ENCODE measurements at places on chromosomes 16 and 17.
A peak's percentile ranks its signal among the peaks of the same experiment; 100 is the strongest.

DNA sequence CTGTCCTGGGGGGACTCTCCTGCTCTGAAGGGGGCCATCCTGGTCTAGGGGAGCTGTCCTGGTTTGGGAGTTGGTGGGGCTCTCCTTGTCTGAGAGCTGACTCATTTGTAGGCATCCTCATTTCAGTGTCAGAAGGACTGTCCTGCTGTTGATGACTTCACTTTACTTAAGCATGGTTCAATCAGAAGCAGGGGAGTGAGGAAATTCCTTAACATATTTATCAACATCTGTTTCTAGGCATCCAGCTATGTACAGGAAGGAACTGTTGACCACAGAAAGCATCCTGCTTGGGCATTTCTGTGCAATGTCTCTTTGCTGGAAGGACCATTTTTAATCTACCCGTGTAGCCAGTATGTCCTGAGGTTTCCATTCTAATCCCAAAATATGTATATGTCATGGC is 502.7 kb upstream of the HSBP1 start:
- no peak for DNase-seq

DNA sequence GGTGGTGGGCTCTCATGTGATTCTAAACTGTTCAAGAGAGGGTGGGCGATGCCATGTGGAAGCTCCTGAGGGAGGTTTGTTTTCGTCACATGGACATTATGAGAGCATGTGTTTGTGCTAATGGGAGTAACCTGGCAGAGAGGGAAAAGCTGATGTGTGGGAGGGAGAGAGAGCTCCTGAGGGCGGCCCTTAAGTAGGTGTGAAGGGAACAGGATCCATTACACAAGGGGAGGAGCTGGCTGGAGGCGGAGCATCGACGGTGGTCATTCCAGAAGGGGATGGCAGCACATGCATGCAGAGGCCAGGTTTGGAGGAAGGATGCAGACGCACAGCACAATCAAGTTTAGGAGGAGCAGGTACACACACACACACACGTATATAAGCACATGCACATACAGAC is 197.5 kb downstream of the RPTOR start:
- no peak for DNase-seq

DNA sequence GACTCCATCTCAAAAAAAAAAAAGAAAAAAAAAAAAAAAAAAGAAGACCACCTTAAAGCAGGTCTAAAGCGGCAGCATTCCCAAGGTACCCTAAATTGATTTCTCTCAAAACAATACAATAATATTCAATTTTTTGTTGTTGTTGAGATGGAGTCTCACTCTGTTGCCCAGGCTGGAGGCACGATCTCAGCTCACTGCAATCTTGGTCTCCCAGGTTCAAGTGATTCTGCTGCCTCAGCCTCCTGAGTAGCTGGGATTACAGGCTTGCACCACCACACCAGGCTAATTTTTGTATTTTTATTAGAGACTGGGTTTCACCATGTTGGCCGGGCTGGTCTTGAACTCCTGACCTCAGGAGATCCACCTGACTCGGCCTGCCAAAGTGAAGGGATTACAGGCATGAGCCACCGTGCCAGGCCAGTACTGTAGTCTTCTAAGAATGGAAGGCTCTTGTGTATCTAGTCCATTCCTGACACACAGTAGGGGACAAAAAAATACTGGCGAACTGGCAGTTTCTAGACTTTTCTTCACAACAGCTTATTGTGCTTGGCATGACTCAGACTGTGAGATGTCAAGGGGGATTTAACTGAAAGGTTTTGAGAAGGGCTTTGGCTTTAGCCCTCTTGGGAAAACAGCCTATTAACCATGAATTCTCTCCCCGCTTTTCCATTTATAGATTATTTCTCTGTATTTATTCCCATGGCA is 17.3 kb downstream of the CDR2 start:
- no peak for DNase-seq

DNA sequence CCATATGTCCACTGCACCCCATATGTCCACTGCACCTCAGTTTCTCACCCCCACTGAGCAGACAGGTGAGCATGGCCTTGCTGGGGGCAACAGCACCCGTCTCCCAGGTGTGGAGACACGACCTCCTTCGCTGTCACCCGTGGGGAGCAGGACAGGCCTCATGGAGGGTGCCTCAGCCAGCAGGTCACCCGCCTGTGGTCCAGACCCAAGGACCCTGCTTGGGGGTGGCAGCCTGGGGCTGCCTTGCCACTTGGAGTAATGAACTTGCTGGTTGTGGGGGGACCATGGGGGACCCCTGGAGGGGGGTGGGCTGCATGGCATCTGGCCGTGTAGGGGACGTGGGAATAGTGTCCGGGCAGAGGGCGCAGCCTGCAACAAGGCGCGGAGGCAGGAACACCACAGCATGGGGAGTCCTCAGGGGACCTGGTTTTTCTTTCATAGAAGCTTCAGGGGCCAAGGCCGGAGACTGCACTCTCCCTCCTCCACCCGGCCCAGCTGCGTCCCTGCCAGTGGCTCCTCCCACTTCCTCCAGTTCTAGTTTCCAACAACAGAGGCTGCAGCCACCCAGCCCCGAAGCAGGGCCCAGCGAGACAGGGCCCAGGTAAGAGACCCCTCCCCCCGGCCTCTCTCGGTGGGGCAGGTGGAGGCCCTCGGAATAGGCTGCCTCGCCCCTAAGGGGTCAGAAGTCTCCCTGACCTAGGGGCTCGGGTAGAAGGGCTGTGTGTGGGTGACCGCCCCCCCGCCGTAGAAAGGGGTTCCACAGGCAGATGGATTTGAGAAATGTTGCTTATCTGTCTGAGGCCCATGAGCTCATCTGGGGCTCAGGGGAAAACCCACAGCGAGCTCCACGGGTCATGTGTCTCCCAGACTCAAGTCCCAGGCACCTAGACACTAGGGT is at the start of gene NHLRC4:
TSS of gene NHLRC4 (plus strand) at position 531 of the 898 bp plus-strand sequence. CDS start 1,043 bp downstream, outside the sequence.
- DNase-seq, result peak; percentile 82

DNA sequence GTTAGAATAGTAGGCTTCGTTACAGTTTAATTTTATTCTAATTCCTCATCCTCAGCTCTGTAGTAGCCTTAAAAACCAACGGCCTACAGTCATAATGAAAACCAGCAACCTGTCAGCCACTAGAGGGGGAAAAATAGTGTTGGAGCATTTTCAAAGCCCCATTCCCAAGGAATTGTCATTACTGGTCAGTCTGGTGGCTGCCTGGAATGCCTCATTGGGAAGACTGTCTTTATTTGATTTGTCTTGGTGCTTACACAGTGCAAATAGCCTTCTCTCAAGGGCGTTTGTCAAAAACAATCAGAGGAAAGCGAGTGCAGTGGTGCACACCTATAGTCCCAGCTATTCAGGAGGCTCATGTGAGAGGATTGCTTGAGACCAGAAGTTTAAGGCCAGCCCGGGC is 4.7 kb downstream of the LPCAT2 start:
- no peak for DNase-seq

GRCh38 chr17:12665263-12666210 is at the start of gene MYOCD:
MYOCD (plus strand) TSS chr17:12665890; CDS start chr17:12666189, 299 bp downstream.
- no peak for DNase-seq

- DNase-seq, result no peak
Measured at GRCh38 chr16:4140652-4141051, 24.4 kb upstream of the ADCY9 start.

- DNase-seq, result no peak
Measured at GRCh38 chr17:50928646-50929045, 62.5 kb upstream of the TOB1 start.

- no peak for DNase-seq
Measured at GRCh38 chr17:57006040-57006439, 28.1 kb downstream of the SCPEP1 start.

DNA sequence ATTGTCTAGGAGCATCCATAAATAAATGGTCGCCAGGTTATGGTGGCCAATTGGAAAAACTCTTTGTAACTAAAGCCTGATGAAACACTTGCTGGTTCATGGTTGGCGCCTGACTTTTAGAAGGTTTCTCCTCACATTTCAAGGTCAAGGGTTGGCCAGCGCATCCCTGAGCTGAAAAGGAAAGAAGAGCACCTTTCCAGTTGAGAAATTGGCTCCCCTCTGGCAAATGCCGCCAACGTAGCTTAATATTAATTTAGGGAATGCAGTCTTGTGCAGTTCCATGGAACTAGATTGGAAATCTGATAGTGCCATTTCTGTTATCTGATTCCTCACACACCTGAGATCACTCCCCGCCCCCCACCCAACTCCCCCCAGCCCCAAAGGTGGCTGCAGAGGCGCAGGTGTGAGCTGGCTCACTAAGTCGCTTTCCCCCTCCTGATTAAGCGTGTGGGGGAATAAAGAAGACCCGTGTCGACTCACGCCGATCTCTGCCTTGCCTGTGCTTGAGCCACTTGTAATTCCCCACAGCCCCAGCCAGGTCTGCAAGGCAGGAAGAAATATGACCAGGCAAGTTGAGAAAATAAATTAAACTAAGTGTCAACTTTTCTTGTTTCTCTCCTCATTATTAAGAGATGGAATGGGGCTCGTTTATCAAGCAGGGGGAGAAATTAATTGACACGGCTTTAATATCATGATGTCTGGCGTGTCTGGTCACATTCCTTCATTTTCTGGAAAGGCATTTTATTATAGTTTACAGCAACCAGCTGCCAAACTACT is 157.7 kb downstream of the CCDC182 start:
- DNase-seq, result no peak

DNA sequence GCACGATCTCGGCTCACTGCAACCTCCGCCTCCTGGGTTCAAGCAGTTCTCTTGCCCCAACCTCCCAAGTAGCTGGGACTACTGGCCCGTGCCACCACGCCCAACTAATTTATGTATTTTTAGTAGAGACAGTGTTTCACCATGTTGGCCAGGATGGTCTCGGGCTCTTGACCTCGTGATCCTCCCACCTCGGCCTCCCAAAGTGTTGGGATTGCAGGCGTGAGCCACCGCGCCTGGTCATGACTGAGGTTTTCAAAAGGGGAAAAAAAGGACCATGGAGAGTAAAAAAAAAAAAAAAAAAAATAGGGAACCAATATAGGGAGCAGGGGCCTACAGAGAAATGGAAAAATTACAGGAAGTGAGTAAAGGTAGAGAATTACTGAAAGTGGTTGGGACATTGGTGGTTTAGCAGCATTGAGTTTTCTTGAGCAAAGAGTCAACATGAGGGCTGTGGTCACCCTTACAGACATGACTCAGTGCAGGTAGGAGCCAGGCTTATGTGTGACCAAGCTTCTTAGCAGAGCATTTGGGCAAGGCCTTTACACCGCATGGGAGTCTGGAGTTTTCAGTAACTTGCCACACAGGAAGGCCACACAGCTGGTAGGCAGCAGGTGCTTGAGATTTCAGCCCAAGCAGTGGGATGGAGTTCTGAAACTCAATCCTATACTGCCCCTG is 447.3 kb downstream of the HS3ST3B1 start:
- DNase-seq, result no peak

GRCh38 chr17:57259817-57260216 is 3.5 kb downstream of the MSI2 start:
- no peak for DNase-seq

DNA sequence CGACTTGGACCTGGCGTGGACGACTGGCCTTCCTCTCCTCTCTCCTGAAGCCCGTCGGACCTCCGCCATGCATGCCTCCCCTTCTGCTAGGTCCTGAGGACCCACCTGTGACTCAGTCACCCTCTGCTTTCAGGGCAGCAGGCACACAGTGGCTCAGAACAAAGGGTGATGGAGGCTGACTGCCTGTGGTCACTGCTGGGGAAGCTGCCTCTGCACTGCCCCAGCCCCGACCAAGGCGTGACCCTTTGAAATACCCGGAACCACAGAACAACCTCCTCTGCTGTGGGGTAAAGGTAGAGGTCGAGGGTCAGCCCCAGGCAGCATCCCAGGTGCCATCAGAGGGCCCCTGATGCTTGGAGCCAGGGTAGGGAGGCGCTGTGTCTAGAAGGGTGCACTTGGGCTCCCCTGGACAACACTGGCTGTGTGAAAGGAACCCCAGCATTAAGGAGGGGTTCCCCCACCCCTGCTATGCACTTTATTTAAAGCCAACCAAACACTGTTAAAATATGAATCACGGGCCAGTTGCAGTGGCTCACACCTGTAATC is 12.5 kb upstream of the SLC4A1 start:
- DNase-seq, result no peak

GRCh38 chr17:82944990-82945389 is 105.2 kb upstream of the ZNF750 start:
- DNase-seq, result no peak

GRCh38 chr16:57966204-57966771 is 4.6 kb downstream of the CNGB1 start:
- no peak for DNase-seq

DNA sequence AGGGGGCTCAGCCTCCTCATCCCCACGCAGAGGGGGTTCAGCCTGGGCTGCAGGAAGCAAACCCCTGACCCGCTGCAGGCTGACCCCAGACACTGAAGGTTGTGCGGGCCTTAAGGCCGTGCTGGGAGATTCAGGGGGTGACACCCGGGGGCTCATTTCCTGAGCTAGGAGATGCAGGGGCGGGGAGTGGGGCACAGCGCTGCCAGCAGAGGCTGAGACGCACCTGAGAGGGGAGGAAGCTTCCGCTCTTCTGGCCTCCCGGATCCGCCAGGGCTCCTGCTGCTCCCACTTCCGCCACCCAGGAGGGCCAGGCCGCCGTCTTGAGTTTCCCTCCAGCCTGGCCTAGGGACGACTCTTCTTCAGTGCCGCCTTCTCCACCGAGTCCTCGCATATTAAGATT is 173.2 kb upstream of the FOXF1 start:
- no peak for DNase-seq

- no peak for DNase-seq
Measured at GRCh38 chr17:32513579-32513978, 26.8 kb downstream of the CDK5R1 start.

- DNase-seq, result no peak
Measured at GRCh38 chr17:14019186-14019956, 49.9 kb upstream of the COX10 start.

DNA sequence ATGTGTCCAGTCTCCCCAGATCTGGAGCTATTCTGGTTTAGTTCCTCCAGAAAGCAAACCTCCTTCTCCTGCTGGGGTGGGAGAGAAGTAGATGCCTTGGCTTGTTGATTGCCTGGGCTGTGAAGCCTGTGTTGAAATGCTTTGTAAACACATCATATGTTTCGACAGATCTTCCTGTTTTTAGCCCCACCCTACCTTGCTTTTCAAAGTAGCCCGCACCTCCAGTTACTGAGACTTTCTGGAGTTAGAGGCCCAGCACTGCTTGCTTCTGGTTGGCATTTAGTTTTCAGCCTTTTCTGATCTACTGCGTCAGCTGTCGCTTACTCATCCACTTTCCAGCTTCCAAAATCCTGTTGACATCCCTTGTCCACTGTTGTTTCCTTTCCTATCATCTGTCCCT is 17.9 kb upstream of the NDEL1 start:
- no peak for DNase-seq

GRCh38 chr16:50797456-50797855 is 55.6 kb downstream of the CYLD start:
- no peak for DNase-seq

GRCh38 chr17:35376245-35376644 is 2.8 kb upstream of the SLFN11 start:
- no peak for DNase-seq

DNA sequence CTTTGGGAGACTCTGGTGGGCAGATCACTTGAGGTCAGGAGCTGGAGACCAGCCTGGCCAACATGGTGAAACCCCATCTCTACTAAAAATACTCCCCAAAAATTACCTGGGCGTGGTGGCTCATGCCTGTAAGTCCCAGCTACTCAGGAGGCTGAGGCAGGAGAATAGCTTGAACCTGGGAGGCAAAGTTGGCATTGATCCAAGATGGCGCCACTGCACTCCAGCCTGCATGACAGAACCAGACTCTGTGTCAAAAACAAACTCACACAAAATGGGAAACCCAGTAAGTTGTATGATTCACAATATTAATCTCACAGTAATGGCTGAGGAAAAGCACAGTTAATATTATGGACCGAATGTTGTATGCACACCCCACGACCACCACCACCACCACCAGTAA is 24.3 kb downstream of the WSB1 start:
- peak; percentile 17 for DNase-seq

GRCh38 chr16:23833960-23834685 is 1.7 kb upstream of the PRKCB start:
- DNase-seq, result no peak

Measured in activated CD8-positive, alpha-beta T cell treated with anti-CD3 and anti-CD28 coated beads, Interleukin-2, amount 10 ng/mL, durations not matched to agents 7 days and 5 days (primary cell).